ENCODE measurements at places on chromosomes 12 and 14. TPM values are rescaled to one million over a fixed set of nuclear protein-coding genes. Genes with fewer than 3 reads are reported as not detected.

GRCh38 chr12:7729746-7730145 lies 17.4 kb downstream of the CLEC4C start:
- DNase-seq: no peak

- DNase-seq: no peak
Observed at GRCh38 chr12:110760204-110760609, 17.5 kb upstream of the PPP1CC start.

GRCh38 chr12:49965836-49966235 lies 4.2 kb downstream of the AQP5 start:
- DNase-seq: no peak

- no peak for DNase-seq
Observed at GRCh38 chr12:98799822-98800221, 154.7 kb downstream of the APAF1 start.

DNA sequence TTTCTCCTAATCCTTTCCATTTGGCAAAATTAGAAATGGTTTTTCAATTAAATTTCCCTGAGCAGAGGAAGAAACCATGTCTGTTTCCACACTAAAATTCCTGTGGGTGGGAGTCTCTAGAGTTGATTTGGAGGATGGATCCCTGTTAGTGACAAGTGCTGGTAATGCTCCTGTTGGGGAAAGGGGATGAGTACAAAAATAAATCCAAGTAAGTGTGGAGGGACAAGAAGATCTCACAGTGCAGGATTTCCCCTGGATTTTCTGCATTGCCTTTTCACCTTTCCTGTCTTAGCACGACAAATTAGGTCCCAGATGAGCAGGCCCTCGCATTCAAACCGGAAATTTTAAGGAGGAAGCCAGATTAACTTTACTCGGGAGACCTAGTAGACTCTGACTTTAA lies 107.5 kb downstream of the DAD1 start:
- DNase-seq: no peak

DNA sequence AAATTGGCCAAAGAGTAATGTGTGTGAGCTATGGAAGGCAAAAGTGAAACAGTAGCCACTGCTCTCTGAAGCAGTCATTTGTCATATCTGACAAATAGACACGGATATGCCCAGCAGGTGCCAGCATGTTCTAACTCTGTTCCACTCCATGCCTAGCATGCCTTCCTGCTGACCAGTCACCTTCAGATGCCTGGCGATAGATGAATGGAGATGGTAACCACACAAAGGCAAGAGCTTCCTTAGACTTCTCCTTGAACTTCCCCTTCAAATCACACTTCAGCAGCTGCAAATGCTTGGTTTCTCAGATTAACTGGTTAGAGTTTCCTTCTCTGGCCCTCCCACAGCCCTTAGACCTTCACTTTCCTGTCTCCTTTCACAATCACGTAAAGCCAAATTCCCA lies 429.9 kb downstream of the DAD1 start:
- DNase-seq: no peak

GRCh38 chr12:70543444-70543843 lies 93.8 kb downstream of the PTPRB start:
- DNase-seq: no peak

GRCh38 chr12:22285846-22286245 lies 48.7 kb downstream of the ST8SIA1 start:
- DNase-seq: no peak

- DNase-seq: no peak
Observed at GRCh38 chr14:60977847-60978246, 3.0 kb downstream of the TRMT5 start.

DNA sequence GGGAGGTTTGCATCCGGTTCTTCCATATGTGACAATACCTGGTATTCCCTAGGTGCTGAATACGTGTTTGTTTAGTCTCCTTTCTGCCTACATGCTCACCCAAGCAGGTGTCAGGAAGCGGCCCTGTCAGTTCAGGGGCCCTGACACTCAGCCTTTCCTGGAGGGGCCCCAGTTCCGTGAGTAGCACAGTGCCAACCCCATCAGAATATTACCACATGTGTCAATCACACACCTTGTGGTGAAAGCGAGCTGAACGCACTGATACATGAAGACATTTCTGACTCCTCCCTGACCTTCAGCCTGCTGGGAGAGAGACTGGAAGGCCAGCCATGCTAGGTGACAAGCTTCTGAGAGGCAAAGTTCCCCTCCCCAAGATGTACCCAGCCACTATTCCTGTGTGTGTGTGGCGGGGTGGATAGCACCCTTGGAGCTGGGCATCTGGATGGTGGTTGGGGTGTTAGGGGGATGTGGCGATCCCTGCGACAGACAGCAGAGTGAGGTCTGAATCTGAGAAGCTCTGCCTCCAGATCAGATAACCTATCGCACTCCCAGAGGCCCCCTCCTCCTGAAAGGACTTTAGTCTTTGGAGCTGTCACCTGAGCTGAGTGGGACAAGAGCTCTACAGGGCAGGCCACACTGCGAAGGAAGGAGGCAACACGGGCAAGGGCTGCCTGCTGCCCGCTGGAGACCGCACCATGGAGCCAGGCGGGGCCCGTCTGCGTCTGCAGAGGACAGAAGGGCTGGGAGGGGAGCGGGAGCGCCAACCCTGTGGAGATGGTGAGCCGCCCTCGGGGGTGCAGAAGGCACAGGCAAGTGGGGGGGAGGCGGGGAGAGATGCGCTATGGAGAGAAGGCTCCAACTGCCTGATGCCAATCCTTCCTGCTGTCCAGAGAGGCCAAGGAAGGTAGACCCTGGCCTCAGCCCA lies at the start of gene SOAT2:
Gene SOAT2 (plus strand): TSS at position 604 of the 925 bp plus-strand sequence. CDS start 92 bp downstream, at position 696.
- no peak for DNase-seq

RNASE7 gene
- total RNA-seq: not detected

IL26 gene
- total RNA-seq: 2.5 TPM

PYM1 gene
- total RNA-seq: 17.3 TPM

CCDC92 gene
- 68.8 TPM for total RNA-seq

IKBIP gene
- 66.8 TPM for total RNA-seq

KLRC3 gene
- total RNA-seq: not detected

ST8SIA1 gene
- total RNA-seq: 0.15 TPM

LTB4R gene
- 12.0 TPM for total RNA-seq

TSPAN19 gene
- not detected for total RNA-seq

TRHDE gene
- 0.87 TPM for total RNA-seq

RAPGEF3 gene
- total RNA-seq: 1.3 TPM

CD4 gene
- 0.72 TPM for total RNA-seq

All from chondrocyte (in vitro differentiated cells).